ENCODE measurements at places on chromosomes 1 and 21.
A peak's percentile ranks its signal among the peaks of the same experiment; 100 is the strongest.

- DNase-seq: no peak
Observed at GRCh38 chr21:35469498-35469897, 420.4 kb upstream of the RUNX1 start.

- no peak for DNase-seq
Observed at GRCh38 chr1:73517603-73518191, 680.3 kb downstream of the LRRIQ3 start.

GRCh38 chr1:55723001-55723400 is 507.8 kb upstream of the USP24 start:
- DNase-seq: no peak

DNA sequence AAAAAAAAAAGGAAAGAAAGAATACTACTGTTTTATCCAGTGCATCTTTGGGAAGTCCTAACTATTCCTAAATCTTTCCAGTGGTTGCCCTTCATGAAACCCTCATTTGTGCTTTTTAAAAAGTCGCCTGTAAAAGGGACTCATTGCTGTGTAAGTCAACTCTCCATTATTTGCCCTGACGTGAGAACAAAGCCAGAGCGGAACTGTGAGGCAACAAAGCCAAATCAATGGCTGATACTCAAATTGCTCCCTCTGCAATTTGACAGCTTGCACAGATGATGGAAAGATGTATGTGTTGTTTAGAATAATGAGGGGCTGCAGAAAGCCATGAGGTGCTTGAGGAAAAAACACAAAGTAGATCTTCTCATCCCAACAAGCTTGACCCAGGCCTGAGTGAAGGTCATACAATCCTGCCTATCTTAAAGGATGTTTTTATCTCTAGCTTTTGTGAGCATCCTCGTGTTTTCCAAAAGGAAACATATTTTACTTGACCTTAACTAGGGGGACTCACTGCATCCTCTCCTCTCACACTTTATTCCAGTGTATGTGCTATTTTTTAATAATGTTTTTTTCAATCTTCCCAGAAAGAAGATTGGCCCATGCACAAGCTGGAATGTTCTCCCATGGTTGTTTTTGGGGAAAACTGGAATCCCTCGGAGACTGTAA is 33.4 kb downstream of the SMYD2 start:
- no peak for DNase-seq

DNA sequence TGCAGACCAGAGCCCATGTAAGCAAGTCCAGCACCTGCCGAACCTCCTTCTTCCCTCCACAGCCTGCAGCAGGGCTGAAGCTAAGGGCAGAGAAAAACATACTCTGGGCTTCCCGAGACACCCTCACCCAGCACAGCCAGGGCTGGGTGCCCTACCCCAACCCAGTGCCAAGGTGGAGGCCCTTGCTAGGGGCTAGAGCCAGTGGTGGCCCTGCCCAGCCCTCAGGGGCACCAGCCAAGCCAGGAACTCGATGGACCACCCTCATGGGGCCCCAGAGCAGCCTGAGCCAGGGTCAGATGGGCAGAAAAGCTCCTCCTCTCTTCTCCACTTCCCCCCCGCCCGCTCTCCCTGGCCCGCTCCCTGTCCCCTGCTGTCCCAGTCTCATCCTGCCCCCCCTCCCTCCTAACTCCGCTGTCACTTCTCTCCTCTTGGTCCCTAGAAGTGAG is 15.9 kb downstream of the TNFRSF25 start:
- no peak for DNase-seq

- no peak for DNase-seq
Observed at GRCh38 chr1:77680173-77680572, 2.3 kb downstream of the ZZZ3 start.

GRCh38 chr1:161915051-161915503 is 108.6 kb downstream of the OLFML2B start:
- no peak for DNase-seq

GRCh38 chr1:54836594-54836993 is 35.5 kb upstream of the TTC22 start:
- DNase-seq: no peak

DNA sequence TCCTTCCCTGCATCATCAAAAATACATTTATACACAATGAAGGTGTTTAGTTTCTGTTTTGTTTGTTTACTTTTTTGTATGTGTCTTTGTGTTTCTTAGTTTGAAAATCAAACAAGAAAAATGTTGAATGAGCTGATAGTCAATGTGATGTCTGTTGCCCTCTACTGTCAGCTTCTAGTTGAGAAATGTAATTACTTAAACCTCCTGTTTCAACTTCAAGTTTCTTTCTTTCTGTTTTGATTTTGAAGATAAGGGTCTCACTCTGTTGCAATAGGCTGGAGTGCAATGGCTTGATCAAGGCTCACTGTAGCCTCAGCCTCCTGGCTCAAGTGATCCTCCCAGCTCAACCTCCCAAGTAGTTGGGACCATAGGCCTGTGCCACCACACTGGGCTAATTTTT is 37.5 kb downstream of the SPTA1 start:
- no peak for DNase-seq

DNA sequence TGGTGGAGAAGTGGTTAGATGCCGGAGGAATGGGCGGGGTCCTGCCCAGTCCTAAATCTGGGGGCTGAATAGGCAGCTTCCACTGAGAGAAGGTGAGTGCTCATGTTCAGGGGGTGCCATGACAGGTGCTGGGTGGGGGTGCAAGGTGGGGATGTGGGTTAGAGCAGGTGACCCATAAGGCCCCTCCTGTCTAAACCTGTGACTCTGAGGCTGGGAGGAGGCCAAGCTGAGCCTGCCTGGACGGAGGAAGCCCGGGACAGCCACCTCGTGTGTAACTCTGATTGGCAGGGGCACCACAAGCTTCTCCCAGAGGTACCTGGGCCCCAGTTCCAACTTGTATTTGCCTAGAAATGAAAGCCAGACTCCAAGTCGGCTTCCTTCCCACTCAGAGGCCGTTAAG is 10.7 kb downstream of the GPR157 start:
- DNase-seq: no peak

- DNase-seq: no peak
Observed at GRCh38 chr1:225886159-225887029, 2.6 kb downstream of the LEFTY1 start.

DNA sequence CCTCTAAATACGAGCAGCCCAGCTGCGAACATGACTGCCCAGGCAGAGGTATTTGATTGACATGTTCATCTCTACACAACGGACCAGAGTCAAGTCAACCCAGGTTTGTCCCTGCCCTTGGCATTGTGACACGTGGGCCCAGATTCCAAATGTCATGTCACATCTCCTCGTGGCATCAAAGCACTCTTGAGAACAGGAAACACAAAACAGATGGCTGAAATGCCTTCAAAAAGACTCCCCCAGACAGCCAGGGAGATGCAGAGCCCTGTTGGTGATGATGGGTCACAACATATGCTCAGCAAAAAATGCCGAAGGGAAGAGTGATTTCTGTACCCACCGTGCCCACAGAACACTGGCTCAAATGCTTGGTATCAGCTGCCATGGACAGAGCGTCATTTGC is 337.8 kb upstream of the DAB1 start:
- DNase-seq: no peak

GRCh38 chr1:31218705-31219104 is 21.0 kb downstream of the NKAIN1 start:
- no peak for DNase-seq

- DNase-seq: no peak
Observed at GRCh38 chr1:25072461-25072860, 142.4 kb upstream of the RUNX3 start.

- DNase-seq: no peak
Observed at GRCh38 chr1:228695015-228695955, 40.0 kb upstream of the RHOU start.

- DNase-seq: peak; percentile 70
Observed at GRCh38 chr1:205298191-205298994, 23.2 kb downstream of the NUAK2 start.

- peak; percentile 10 for DNase-seq
Observed at GRCh38 chr1:167617153-167618147, 12.6 kb upstream of the RCSD1 start.

GRCh38 chr1:202616355-202616915 is 93.8 kb downstream of the SYT2 start:
- DNase-seq: no peak

- peak; percentile 47 for DNase-seq
Observed at GRCh38 chr1:3695326-3696217, 43.3 kb downstream of the TP73 start.

- peak; percentile 9 for DNase-seq
Observed at GRCh38 chr1:67674260-67675011, 10.6 kb upstream of the GADD45A start.

DNA sequence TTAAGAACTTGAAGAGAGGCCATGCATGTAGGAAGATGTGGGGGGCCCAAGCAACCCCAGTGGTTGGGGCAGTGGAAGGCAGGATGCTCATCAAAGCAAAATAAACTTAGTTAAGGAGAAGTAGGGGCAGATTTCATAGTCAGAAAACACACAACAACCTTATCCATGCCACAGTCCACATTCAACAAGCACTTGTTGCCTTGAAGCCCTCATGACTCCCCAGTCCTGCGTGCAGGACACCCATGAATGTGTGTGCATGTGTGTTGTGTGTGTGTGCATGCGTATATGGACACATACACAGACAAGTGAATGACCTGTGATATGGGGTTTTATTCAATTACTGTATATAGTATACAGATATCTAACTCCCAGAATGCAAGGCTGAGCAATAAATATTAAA is 186.9 kb downstream of the PSMG1 start:
- DNase-seq: no peak

DNA sequence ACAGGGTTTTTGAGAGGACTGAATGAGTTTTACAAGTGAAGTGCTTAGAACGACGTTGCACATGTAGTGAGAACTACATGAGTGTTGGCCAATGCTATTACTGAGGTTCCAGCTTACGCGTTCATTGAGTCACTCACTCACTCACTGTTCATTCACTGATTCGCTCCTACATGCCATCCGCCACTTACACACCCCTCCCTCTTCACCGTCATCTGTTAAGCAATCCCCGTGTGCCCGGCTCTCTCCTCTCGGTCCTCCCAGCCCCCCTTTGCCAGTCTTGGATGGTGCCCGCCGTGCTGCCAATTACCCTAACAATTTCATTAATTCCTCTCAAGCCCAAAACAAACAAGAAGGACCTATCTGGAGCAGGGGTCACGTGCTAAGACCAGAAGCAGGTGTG is 27.3 kb upstream of the EPHA2 start:
- DNase-seq: no peak

DNA sequence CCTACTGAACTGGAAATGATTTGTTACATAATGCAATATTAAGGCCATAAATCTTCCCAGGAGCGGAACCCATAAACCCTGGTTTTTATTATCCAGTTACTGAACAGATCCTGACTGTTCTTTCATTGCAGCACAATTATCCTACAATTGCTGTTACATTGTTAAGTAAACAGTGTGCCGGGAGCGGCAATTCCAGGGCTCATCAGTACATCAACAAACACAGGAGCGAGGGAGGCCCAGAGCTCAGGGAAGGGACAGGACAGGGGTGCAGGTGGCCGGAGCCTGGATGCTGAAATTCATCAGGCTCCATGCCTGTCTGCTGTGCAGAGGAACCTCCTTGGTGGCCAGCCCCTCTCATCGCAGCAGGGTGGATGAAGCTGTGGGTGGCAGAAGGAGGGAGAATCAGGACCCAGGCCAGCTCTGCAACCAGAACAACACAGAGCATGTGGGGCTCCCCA is 544.7 kb downstream of the NPHP4 start:
- no peak for DNase-seq

GRCh38 chr21:26686278-26686677 is 113.2 kb upstream of the CYYR1 start:
- DNase-seq: peak; percentile 12

GRCh38 chr1:96843196-96843595 is 121.6 kb downstream of the PTBP2 start:
- no peak for DNase-seq
